ENCODE measurements at places on chromosomes 16 and 17.
A peak's percentile ranks its signal among the peaks of the same experiment; 100 is the strongest.

- no peak for DNase-seq
Observed at GRCh38 chr17:42214156-42214555, 19.9 kb upstream of the GHDC start.

GRCh38 chr16:88458039-88458772 lies 5.1 kb downstream of the ZFPM1 start:
- DNase-seq: no peak

DNA sequence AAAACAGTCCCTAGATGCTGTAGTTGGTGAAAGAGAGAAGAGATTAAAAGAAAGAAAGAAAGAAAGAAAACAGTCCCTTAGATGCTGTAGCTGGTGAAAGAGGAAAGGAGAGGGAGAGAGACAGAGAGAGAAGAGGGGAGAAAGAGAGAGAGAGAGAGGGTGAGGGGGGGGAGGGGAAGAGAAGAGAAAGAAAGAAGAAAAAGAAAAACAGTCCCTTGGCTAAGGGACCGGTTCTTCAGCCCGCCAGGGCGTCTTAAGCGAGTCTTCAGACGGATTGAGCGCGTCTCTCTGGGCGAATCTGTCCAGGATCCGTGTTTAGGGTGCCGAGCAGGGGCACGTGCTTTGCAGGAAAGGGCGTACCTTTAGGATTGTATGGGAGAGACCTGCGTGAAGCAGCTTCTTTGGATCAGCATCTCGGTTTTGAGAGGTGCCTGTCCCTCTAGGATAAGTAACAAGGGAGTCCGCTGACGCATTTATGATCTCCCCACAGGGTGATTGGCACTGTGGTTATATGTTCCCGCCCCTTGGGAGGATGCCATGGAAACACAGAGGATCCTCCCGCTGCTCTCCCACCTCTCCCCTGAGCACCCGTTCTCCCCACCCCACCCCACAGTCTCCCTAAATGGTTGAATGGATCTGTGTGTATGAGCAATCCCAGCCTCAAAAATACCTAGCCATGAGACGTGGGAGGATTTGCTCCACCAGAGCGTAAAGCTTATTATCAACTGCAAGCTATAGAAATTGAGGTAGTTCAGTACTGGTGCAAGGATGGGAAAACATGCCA lies 16.7 kb downstream of the GNGT2 start:
- peak; percentile 88 for DNase-seq

DNA sequence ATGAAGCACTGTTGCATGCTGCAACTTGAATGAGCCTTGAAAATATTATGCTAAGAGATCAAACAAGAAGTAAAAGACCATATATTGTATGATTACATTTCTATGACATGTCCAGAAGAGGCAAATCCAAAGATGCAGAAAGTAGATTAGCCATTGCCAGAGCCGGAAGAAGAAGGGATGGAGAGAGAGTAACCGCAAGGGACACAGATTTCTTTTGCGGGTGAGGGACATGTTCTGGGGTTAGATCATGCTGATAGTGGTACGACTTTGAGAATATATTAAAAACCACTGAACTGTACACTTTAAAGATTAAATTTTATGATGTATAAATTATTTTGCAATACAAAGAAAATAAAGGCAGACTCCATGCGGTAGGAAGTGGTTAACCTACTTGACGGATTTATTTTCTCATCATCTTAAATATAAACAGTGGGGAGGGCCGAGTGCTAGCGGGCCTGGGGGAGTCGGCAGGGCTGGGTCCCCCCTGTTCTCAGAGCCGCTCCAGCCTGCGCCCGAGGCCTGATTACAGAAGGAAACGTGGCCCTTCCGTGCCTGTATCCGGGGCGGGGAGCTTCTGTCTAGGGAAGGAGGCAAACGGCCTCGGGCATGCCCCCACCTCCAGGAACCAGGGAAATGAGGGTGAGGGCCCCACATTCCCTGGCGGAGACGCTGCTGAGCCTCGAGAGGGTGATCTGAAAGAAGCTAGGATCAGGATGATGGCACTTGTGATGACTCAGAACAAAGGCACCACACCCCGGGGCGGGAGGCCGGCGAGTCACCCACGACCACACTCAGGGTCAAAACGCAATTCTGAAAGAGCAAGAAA lies 48.0 kb downstream of the SHCBP1 start:
- no peak for DNase-seq

DNA sequence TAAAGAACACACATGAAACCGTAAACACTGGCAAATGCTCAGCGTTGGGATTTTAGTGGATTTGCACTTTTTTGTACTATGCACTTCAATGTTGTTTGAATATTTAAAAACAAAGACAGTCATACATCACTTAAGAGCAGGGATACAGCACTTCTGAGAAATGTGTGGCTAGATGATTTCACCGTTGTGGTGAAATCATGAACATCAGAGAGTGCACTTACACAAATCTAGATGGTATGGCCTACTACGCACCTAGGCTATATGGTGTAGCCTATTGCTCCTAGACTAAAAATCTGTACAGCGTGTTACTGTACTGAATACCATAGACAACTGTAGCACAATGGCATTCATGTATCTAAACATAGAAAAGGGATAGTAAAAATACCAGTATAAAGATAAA lies 37.6 kb upstream of the CNEP1R1 start:
- no peak for DNase-seq

- DNase-seq: no peak
Observed at GRCh38 chr16:12330541-12330940, 354.0 kb downstream of the SNX29 start.

- no peak for DNase-seq
Observed at GRCh38 chr16:6019490-6019991, 921.9 kb upstream of the EEF2KMT start.

DNA sequence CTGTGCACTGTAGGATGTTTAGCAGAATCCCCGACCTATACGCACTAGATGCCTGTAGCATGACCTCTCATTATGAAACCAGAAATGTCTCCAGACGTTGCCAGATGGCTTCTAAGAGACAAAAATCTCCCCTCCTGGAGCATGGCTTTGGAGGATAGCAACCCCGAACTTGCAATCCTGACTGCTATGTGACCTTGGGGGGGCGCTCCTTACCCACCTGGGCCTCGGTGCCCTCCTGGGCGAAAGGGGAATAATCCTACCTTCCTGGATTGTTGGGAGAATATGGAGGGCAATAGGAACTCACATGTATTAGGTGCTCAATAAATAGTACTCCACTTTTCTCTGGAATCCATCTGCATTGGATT lies 8.1 kb downstream of the MRM1 start:
- no peak for DNase-seq

DNA sequence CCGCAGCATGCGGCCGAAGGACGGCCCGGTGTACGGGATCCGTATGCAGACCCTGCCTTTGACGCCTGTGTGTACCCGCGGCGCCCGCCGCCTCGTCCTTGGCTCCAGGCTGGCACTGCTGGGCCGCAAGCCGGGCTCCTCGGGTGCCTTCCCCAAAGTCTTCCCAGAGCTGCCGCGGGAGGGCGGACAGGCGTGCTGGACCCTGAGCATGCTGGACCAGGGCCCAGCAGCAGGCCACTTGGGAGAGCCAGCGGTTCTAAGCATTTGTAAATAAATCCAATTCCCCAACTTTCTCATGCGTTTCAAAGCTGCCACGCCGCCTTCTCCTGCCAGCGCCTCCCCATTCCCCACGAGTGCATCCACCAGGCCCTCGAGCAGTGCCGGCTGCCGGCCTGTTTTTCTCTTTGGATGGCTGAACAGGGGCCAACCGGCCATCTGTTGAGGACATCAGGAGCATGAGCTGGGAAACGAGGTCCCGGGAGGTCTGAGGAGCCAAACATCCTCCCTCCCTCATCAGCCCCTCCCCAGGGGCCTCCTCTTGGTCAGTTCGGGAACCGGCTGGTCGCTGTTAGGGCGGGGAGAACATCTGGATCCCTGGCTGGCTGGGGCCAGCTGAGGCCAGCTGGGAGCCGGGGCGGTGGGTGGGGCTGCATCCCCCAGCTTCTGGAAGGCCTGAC lies 20.5 kb upstream of the PABPN1L start:
- no peak for DNase-seq

GRCh38 chr16:56289862-56290261 lies 98.6 kb downstream of the GNAO1 start:
- DNase-seq: no peak

Data from putamen (tissue), 1 donor.